ENCODE measurements at places on chromosomes 4 and X.

DNA sequence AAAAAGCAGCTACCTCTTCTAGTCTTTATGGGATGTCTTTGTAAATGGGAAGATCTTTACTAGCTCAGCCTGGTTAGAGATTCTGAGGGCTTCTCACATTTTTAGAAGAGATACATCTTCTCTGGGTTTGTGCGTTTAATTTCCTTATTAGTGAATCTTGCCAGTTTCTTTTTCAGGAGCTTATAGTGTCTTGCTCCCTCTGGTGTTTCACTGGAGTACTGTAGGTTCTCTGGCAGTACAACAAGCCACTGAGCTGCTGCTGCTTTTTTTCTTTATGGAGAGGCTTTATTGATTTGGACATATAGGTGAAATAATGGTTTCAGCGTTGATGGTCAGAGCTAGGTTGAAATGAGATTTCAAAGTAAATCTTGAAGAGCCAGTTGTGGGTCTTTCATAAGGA lies 82.9 kb downstream of the LAS1L start:
- DNase-seq, result no peak

DNA sequence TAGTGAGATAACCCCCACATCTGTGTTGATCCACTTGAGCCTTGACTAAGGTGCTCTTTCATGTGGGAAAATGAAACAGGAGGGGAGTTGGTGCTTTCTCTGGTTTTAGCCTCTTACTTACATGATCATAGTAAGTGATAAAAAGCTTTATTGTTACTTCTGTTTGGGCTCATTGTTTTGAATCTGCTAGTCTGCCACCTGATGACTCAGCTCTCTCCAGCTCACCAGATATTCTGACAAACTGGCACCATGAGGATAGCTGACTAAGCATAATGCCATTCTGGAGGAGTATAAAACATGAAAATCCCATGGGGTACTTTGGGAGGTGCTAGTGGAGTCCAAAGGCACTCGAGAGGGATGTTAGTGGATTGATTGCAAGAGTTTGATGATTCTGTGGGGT lies 824.0 kb downstream of the RAPGEF2 start:
- no peak for DNase-seq

DNA sequence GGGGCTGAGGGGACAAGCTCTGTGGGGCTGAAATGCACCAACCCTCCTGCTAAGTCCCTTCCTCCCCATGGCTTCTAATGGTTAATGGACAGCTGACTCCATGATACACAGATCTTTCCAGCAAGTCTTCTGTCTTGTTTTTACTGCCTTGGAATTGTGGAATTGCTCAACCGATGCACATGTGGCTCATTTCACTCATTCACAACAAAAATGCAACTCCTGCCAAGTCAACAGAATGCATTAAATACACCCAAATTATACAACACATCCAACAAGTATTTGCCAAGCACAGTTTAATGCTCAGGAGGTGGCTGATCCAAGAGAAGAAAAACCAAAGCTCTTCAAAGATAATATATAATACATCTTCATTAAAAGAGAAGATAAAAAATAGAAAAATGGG lies 61.9 kb upstream of the PAGE4 start:
- DNase-seq, result no peak

GRCh38 chr4:114121221-114121620 lies 141.8 kb upstream of the ARSJ start:
- no peak for DNase-seq

DNA sequence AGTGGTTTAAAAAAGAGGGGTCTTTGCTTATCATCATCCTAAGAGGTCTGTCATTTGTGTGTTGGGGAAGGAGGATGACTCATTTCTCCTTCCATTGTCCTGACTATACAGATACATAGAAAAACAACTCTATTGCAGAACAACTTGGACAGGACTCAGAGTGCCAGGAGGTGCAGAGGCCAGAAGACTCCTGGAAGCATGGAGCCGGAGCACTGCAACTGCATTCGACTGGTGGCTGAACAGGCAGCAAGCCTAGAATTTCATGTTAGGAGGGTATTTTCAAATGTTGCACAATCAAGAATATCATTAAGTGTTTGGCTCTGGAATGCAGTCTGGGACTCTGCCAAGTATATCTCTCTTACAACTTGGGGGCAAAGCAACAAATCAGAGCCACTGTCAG lies 35.0 kb upstream of the MAML3 start:
- no peak for DNase-seq

DNA sequence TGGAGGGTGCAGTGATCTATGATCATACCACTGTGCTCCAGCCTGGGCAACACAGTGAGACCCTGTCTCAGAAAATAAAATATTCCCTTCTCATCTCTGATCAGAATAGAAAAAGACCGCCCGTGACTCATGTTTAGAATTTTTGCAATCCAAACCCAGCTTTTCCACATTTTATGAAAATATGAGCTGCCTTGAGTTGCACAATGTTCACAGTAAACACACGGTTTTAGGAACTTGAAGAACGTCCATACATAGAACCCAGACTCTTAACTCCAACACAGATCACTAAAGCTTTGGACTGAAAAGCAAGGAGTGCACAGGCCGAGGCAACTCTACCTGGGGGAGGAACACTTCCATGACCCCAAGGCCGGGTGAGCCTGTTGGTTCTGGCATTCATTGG lies 305.0 kb downstream of the TENM3 start:
- DNase-seq, result no peak

DNA sequence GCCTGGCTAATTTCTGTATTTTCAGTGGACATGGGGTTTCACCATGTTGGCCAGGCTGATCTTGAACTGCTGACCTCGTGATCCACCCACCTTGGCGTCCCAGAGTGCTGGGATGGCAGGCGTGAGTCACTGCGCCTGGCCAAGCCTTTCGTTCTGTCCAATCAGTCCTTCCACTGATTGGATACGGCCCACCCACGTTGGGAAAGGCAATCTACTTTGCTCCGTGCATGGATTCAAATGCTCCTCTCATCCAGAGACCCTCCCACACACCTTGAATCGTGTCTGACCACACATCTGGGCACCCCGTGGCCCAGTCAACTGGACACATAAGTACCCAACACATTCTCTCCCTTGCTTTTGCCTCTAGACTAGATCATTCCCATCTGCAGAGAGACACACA lies 74.9 kb downstream of the CRLF2 start:
- no peak for DNase-seq

- no peak for DNase-seq
These were observed 62.3 kb downstream of the CLDN22 start for GRCh38 chr4:183257808-183258207.

DNA sequence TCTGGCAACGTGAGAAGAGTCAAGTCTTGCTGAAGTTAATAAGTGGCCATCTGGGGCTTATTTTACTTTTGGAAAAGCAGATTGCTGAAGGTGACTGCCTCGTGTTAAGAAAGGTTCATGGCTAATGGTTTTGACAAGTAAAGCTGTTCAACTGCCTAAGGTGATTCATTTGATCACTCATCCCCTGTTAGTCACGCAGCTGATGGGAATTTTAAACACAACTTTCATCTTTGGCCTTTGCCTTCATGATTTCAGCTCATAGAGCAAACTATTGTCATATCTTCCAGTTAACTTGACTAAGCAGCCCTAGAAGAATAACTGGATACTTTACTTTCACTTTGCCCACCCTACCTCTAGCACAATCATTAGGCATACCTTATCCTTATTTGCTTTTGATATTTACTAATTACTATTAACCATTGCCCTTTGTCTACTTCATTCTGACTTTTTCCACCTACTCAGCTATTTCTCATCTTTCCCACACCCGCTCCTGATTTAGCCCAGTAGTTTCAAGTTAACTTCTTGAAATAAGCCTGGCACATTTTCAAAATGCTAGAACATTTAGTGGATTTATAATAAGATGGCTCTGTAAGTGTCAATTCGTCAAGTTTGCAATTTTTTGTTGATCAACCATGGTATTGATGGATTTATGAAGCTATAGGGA lies 170.6 kb upstream of the S100G start:
- no peak for DNase-seq

Data from stimulated activated CD8-positive, alpha-beta memory T cell treated with anti-CD3 and anti-CD28 coated beads, Interleukin-7, amount 100 ng/mL, for 1 hour (primary cell).